Suppressor macrophage (primary cell): ENCODE measurements at places on chromosomes 12 and 14.

GRCh38 chr12:112833267-112833666, 41.7 kb downstream of the RPH3A start:
- DNase-seq, result no peak

DNA sequence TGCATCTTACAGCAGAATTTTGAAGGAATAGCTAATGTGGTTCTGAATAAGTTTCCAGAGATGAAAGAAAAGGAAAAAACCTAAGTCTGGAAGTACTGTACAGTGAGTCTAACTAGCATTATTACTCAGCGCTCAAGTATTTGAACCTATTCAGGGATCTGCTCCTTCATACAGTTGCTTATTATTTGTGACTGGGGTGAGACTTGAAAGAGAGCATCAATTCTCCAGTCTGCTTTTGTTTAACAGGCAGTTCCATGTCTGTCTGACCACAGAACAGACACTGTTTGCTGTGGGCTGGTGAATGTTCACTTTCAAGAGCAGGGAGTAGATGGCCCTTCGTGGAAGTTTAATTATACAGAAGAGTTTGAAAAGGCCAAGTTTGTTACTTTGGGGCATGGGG, 9.3 kb downstream of the ETV6 start:
- no peak for DNase-seq

DNA sequence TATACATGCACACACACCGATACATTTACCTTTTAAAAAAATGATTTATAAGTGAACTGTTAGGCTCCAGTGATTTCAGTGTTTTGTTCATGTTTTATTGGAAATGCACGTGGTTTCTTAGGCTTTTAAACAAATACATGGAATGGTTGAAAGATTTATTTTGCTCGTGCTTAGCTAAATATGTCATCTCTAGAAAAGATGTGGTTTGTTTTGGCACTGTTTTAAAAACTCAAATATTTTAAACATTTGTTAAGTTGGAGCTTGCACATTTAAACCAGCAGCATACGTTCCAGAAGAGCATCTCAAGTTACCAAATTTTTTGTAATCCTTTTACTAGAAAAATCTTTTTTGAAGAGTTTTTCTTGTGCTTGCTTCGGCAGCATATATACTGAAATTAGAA, 44.5 kb downstream of the FOXA1 start:
- DNase-seq, result no peak

DNA sequence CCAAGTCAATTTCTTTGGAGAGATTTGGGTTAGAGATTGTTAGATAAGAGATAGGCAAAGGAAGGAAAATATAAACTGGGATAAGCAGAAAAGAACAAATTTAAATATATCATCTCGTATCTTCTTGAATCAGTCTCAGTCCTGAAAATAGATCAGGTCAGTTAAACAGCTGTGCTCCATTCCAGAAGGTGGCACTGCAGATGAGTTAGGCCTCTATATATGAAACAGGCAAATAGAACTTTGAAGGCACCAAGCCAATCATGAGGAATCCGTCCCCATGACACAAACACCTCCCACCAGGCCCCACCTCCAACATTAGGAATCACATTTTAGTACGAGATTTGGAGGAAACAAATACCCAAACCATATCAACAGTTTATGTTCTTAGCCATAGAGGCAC, 605.5 kb upstream of the USP15 start:
- peak; percentile 2 for DNase-seq

DNA sequence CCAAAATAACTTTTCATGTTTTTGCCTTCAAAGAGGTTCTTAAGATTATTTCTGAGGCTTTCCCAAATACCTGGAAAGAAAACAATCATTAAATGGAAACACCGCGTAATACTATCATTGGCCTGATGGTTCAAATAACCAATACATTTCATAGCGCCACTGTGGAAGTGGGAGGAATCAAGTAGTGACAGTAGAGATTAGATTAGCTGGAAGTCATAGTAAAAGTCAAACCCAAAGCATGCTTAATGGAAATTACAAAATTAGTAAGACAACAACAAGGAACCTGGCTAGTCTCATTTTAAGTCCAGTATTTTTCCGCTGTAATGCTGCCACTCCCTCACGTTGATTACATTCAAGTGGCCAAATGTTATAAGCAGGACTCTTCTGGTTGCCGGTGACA, 41.5 kb upstream of the PLEKHG7 start:
- no peak for DNase-seq

DNA sequence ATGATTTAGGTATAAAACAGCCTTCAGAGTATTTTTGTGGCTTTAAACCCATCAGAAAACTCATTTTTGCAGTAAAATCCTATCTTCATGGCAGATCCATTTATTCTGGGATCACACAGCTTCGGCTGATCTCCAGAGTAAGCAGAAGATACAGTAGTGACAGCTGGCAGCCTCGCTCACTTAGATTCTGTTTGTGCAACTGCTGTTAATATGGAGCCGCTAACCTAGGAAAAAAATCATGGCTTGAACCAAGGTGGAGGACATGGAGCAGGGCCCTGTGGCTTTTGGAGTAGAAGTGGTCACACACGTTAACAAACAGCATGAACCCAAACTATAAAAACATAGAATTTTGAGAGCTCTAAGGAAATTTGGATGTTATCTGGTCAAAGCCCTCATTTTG, 137.2 kb upstream of the ARHGAP5 start:
- DNase-seq, result no peak

DNA sequence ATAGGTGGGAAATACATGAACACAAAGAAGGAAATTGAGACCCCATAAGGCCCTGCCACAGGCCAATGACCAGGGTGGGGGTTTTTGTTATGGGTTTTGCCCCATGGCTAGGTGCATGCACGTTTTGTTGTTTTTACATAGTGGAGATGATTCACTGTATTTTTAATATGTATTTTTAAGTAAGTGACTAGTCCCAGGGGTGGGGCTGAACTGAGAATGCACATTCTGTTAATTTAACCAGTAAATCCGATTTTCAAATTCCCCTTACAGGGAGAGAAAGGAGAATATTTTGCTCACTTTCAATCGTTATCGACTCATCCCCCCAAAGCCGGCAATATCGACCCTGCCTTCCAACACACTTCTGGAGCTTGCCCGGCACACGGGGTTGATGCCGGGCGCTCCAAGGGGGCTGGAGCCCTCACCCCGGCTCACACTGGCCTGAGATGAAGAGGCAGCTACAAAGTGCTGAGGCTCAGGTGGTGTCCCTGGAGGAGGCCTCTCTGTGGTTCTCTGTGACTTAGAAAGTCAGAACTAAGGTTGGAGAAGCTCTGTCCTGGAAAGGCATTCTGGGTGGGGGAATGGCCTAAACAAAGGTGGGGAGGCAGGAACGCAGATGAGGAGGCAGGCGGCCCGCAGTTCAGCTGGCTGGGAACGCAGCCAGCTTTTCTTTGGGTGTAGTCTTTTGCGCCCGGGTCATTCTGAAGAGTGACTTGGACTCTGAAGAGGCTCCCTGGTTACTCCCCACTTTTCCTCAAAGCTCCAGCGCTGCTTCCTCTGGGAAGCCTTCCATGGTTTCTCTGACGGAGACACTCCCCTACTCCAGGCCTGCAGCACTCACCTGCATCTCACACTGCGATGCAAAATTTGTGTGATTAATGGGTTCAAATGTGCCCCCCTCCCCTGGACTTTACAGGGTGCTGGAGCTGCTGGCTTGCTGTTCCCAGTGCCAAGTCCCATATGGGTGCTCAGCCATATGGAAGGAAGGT, 50.7 kb upstream of the DLK1 start:
- DNase-seq, result no peak

DNA sequence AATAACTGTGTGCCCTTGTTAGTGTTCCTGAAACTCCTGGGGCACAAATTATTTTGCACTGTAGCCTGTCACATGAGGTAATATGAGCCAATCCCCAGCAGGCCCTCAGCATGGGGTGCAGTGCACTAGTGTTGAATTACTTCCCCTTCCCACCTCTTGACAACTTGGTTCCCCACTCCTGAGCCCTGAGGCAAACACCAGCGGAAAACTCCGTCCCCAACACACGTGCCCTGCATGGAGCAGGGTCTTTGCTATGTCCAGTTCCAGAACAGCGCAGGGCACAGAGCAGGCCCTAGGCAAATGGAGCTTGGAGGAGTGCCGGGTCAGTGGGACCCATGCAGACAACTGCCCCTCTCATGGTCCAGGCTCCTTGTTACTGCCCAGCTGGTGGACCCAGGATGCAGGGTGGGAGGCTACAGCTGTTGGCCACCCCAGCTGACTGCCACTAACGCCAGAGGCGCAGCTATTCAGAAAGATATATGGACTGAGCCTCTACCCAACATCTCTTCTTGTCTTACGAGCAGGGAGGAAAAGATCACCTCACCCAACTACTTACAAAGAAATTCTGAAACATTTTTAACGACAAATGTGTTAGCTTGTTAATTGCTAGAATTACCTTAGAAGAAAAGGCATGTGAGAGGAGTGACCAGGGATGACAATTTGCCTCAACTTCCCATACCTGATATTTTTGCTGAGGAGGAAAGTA, 71.6 kb downstream of the NT5DC3 start:
- DNase-seq, result peak; percentile 20

- DNase-seq, result no peak
Measured at GRCh38 chr12:67649261-67649569, 670 bp downstream of the DYRK2 start.
